G401 (cell line): ENCODE measurements at places on chromosomes 1 and 21. TPM values are rescaled to one million over a fixed set of nuclear protein-coding genes. Genes with fewer than 3 reads are reported as not detected.

Gene NIBAN1
- 0.62 and 0.98 TPM in 2 replicates for total RNA-seq

Gene LRRC71
- total RNA-seq, result not detected in 2 replicates

Gene TRIM63
- total RNA-seq, result not detected in 2 replicates

GRCh38 chr21:42989816-42990650, 15.7 kb downstream of the PKNOX1 start:
- DNase-seq, result no peak

DNA sequence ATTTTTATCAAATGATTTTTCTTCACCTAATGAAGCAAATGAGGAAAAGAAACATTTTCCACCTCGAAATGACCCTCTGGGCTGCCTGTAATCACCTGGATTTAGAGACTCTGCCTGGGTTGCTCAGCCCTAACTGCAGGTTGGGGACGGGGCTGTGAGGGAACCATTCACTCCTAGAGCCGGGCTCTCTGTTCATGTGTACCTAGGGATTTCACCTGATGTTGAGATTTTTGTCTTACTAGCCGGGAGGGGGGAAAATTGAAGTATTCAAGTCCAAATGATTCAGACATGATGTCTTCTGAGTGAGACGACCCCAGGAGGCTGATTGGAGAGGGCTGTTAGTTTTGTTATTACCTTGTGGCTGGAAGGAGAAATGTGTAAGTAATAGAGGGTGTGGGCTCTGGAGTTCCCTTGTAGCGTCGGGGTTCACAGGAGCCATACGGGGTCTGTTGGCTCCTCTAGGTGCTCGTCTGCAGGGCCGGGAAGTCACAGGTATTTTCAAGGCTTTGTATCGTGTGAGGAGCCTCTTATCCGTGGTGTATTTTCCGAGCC, 42.3 kb upstream of the PWP2 start:
- no peak for DNase-seq

DNA sequence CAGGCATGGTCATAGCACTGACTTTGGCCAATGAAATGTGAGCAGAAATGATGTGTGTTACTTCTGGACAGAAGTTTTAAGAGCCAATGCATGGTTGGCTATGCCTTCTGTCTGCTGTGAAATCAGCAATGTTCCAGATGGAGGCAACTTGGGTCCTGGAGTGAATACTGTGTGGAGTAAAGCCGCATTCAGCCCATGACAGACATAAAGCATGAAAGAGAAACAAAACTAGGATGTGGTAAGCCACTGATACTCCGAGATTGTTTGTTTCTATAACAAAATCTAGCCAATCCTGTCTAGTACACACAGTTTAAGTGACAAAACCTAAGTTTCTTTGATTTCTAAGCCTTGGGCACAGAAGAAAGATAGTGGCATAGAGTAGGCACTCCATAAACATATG, 47.1 kb upstream of the ARHGAP29 start:
- no peak for DNase-seq

- DNase-seq, result no peak
These were observed 21.3 kb downstream of the UBASH3A start for GRCh38 chr21:42424914-42425541.

- no peak for DNase-seq
These were observed 29.6 kb upstream of the KAZN start for GRCh38 chr1:14568716-14569355.

DNA sequence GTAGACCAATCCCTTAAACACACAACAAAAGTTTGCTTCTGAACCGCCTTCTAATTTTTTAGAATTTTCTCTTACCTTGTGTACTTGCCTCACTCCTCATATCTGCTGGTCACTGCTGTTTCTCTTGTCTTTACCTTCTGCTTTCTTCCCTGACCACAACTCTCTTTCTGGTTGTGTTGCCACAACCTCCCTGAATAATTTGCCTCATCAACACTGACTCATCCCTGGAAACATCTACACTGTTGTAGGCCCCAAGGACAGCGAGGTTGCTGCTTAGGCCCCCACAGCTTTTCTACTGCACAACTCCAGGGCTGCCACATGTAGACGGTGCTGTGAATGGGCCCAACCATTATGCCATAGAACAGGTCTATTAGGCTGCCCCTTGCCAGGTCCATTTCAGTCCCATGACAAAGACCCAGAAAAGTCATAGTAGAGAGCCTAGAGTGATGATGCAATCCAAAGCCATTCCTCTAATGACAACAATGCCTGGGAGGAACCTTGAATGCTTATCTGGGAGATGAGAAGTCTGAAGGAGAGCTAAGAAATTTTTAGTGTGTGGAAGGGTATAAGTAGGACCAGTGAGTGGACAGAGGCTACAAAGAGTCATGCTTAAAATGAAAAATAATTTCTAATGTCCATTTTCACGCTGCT, 36.6 kb upstream of the LCE5A start:
- no peak for DNase-seq

DNA sequence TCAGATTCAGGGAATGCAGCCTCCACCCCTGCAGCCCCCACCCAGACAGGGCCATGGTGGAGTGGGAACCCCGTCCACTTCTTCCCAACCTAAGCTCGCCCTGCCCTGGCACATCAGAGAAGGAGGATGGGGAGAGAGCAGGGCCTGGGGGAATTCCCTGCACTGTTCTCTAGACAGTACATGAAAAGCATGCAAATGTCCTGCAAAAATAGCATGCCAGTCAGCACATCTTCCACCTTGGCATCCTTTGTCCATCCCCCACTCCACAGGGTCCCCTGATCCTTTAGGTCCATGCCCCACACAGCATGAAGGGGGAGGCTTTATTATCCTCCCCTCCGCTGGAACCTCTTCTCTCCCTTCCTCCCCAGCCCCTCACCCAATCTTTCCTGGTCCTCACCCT, 35.0 kb upstream of the RD3 start:
- DNase-seq, result no peak

DNA sequence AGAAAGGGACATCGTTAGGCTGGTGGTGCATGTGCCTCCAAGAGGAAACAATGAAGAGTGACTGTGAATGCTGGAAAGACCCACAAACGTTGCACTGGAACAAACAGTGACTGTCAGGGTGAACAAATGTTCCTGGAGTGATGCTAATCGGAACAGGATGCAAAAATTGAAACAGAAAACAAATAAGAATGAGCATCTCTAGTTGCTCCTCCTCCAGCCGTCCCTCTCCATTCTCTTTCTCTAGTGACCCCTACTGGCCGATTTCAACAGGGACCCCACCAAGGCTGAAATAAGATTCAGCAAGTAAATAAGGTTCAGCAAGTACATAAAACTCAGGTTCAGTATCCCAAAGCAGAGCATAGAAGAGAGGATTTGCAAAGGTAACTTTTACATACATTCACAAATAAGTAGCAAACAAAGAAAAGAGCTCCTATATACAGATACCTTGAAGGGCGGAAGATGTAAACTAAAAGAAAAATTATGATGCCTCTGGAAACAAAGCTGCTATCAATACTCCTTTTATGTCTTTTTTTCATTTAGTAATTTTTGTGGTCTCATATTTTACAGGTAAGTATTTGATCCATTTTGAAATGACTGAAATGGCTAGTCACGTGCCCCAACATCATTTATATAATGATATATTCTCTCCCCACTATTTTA, 836.1 kb upstream of the ADAMTS5 start:
- DNase-seq, result peak; percentile 35

- no peak for DNase-seq
These were observed 21.5 kb upstream of the LAMTOR5 start for GRCh38 chr1:110428946-110429345.

DNA sequence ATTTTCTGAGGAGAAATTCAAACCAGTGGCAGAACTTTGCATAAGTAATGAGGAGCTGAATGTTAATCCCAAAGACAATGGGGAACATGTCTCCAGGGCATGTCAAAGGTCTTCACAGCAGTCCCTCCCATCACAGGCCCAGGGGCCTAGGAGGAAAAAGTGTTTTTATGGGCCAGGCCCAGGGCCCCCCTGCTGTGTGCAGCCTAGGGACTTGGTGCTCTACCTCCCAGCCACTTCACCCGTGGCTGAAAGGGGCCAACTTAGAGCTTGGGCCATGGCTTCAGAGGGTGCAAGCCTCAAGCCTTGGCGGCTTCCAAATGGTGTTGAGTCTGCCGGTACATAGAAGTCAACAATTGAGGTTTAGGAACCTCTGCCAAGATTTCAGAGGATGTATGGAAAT, 854.0 kb downstream of the LRRIQ3 start:
- DNase-seq, result no peak

- no peak for DNase-seq
These were observed 120.2 kb downstream of the ROR1 start for GRCh38 chr1:63893976-63894375.

GRCh38 chr1:194078765-194079164, 892.4 kb upstream of the B3GALT2 start:
- no peak for DNase-seq

- no peak for DNase-seq
These were observed 5.0 kb upstream of the HHIPL2 start for GRCh38 chr1:222552882-222553281.

- no peak for DNase-seq
These were observed 43.4 kb downstream of the WDR64 start for GRCh38 chr1:241695246-241696171.

GRCh38 chr1:6268415-6268814, 7.5 kb upstream of the GPR153 start:
- DNase-seq, result no peak

GRCh38 chr21:19830446-19830845, 1167.8 kb upstream of the NCAM2 start:
- DNase-seq, result no peak

- peak; percentile 4 for DNase-seq
These were observed 49.8 kb upstream of the SCAF4 start for GRCh38 chr21:31781737-31782136.
